ENCODE measurements at places on chromosomes 7 and 10. TPM values are rescaled to one million over a fixed set of nuclear protein-coding genes. Genes with fewer than 3 reads are reported as not detected.
A peak's percentile ranks its signal among the peaks of the same experiment; 100 is the strongest.

- H3K4me1 ChIP-seq = peaks cover 18% of the 10 kb centered on the region
- no peaks in the 10 kb centered on the region for H3K36me3 ChIP-seq
- no peak for DNase-seq
Observed at GRCh38 chr10:33796680-33797079, 462.2 kb upstream of the NRP1 start.

DNA sequence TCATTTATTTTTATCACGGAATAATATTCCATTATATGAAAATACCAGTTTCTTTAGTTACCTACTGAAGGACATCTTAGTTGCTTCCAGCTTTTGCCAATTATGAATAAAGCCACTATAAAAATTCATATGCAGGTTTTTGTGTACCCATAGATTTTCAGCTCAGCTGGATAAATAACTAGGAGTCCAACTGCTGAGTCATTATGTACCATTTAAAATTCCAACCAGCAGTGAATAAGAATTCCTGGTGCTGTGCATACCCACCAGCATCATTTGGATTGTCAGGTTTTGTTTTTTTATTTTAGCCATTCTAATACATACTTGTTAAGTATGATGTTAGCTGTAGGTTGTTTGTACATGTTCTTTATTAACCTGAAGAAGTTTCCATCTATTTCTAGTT, 14.5 kb downstream of the FAM24B start:
- H3K27me3 ChIP-seq = no peaks in the 10 kb centered on the region
- no peak overlapping the region for H3K4me3 ChIP-seq
- H3K36me3 ChIP-seq = peaks cover 2% of the 10 kb centered on the region
- H3K4me1 ChIP-seq = no peaks in the 10 kb centered on the region

DNA sequence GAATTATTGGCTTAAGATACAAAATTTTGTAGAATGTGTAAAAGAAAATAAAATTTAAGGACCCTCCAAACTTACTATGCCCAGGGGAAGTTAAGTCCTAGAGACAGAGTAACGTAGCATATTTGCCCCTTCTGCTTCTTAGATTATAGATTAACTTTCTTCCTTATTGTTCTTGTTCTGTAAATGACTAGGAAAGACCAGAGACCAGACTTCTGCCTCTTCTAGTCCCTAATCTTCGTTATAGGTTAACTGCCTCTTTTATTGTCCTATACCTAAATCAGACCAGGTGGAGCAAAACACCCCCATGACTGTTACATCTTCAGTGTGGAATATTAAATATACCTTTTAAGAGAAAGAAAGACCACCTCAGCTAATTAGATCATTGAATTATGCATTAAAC, 160.5 kb downstream of the PHTF2 start:
- no peak overlapping the region for H3K27ac ChIP-seq

DNA sequence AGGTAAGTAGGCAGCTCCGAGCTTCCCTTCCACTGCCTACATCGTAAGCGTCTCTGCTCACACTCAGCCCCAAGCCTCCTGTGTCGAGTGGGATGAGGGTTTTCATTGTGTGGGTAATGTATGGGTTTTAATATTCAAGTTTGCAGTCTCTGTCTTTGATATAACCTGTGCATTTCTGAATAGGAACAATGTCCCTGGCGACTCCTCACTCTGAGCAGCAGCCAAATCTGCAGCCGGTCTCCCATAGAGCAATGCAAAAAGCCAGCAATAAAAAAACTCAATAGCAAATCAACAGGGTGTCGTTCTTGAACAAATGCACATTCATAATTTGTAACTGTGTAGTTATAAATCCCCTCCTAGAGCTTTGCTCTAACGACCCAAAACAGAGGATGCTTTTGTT, 33.4 kb downstream of the PPP1R17 start:
- H3K4me3 ChIP-seq = no peak overlapping the region
- DNase-seq = no peak
- H3K27me3 ChIP-seq = no peaks in the 10 kb centered on the region
- no peaks in the 10 kb centered on the region for H3K36me3 ChIP-seq

DNA sequence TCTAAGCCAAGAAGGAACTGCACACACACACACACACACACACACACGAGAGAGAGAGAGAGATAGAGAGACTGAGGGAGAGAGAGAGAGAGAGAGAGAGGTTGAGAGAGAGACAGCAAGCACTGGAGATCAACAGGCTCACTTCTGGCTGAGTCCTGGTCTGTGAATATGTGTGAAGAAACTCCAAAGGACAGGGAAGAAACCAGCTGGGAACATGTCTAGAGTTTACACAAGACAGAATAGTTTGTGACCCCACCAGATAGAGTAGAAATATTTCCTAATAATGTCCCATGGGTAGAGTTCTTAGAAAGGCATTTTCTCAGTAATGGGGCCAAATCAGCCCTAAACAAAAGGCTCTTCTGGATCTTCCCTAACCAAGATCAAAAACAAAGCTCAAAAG, 155.5 kb upstream of the IGFBP3 start:
- H3K4me3 ChIP-seq = no peak overlapping the region
- H3K4me1 ChIP-seq = no peaks in the 10 kb centered on the region
- H3K27ac ChIP-seq = no peak overlapping the region

DNA sequence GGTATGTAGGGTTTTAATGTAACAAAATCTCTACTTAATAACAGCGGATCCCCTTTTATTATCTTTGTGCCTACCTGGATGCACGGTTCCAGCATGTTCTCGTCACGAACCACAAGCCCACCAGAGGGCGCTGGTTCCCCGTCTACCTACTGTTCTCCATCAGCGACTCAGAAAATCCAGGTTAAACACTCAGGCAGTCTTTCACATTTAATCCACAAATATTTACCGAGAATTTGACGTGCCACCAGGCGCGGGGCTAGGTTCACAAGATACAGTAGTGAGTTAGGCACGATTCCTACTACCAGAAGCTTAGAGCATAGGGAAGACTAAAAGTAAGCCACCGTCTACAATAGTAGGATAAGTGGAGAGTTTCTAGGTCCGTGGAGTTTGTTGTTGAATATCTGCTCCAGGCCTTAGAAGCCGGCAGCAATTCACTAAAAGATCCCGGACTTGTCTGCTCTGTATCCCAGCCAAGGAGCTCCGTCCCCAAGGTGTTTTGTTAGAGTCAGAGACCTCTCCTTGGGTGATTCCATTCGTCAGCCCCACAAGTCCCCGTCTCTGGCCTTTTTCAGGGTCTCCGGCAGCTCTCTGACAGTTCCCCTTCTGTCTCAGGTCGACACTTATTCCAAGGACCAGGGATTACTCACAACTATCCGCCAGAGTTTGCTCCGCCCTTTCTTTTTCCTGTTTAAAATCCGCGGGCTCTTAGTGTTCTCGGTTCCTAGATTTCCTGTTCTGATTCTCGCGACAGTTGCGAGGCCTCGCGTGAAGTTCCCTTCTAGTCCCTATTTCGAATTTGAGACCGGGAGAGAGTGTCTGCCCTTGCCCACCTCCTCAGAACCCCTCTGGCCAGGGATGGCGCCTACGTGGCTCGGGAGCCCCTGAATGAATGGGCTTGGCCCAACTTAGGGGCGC, 1.5 kb upstream of the KAZALD1 start:
- H3K4me3 ChIP-seq = peak overlapping the region; percentile 96
- peak overlapping the region; percentile 97 for H3K27ac ChIP-seq
- DNase-seq = peak; percentile 78
- H3K4me1 ChIP-seq = peaks cover 14% of the 10 kb centered on the region
- peaks cover 29% of the 10 kb centered on the region for H3K27me3 ChIP-seq
- no peaks in the 10 kb centered on the region for H3K36me3 ChIP-seq

DNA sequence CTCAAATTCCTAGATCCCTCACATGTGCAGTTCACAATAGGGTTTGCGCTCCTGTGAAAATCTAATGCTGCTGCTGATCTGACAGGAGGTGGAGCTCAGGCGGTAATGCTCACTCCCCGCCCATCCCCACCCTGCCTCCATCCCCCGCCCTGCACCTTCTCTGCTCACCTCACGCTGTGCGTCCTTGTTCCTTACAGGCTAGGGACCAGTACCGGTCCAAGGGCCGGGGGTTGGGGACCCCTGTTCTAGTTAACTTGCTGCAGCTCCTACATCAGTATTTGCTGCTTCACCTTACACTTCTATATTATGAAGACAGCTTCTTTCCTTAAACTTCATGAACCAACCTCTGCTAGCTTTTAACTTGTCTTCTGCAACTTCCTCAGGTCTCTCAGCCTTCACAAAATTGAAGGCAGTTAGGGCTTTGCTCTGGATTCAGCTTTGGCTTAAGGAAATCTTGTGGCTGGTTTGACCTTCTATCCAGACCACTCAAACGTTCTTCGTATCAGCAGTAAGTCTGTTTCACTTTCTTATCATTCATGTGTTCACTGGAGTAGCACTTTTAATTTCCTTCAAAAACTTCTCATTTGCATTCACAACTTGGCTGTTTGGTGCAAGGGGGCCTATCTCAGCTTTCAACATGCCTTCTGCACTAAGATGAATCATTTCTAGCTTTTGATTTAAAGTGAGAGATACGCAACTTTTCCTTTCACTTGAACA, 1.7 kb upstream of the TNKS2 start:
- H3K27ac ChIP-seq = peak overlapping the region; percentile 98
- H3K27me3 ChIP-seq = no peaks in the 10 kb centered on the region
- peaks cover 34% of the 10 kb centered on the region for H3K4me1 ChIP-seq
- DNase-seq = no peak
- H3K4me3 ChIP-seq = peak overlapping the region; percentile 96
- H3K36me3 ChIP-seq = peaks cover 2% of the 10 kb centered on the region

DNA sequence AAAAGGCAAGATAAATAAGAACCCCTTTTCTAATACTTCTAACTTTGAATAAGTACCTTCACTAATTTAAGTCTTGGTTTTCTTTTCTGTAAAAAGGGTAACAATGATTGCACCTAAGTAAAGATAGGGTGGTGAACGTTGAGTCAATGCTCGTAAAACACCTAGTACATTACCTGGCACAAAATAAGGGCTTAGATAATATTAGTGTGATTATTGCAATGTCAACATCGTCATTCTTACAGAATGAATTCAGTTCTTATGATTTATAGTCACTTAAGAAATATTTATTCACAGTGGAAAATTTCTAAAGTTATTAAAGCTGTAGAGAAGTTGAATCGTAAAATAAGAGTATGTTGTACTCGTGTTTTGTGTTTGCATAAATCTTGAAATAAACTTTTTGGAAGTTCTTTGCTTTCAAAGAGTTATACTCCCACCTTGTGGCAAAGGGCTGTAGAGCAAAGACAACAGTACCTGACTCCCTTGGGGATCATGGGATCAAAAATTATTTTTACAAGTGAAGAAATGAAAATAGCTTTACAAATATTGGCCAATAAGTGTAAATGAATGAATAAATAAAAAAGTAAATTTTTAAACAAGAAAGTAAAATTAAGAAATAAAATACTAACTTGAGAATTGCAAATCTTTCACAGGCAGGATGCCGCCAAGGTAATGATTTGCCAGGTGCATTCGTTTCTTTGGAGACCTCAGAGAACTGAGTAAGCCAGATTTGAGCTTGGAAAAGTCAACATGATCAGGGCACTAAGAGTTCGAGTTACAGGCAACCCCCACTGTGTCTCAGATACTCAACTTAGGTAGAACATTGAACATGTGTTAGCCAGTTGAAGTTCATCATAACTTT, 285.8 kb upstream of the CACNA2D1 start:
- H3K27ac ChIP-seq = no peak overlapping the region
- H3K4me3 ChIP-seq = no peak overlapping the region
- H3K36me3 ChIP-seq = no peaks in the 10 kb centered on the region
- DNase-seq = no peak

DNA sequence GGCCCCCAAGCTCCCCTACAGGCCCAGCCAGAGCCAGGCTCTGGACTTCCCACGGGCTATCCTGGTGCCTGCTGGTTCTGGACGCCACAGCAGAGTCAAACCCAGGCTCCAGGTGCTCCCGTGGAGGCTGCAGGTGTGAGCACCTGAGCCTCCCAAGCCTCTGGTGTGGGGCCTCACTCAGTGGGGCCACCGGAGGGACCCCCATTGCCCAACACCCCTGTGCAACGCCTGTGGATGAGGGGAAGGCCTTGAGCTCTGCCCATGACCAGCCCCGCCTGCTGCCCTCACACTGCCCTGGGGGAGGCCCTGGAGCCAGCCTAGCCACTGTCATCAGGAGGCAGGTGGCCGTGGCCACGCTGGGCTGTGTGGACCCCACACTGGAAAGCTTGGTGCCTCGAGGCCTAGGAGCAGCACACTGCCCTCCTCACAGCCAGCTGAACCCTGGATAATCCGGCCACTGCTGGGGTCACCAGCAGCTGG, 229.3 kb downstream of the MAD1L1 start:
- H3K27me3 ChIP-seq = no peaks in the 10 kb centered on the region
- H3K4me1 ChIP-seq = no peaks in the 10 kb centered on the region
- no peak overlapping the region for H3K4me3 ChIP-seq
- H3K27ac ChIP-seq = no peak overlapping the region
- DNase-seq = no peak

DNA sequence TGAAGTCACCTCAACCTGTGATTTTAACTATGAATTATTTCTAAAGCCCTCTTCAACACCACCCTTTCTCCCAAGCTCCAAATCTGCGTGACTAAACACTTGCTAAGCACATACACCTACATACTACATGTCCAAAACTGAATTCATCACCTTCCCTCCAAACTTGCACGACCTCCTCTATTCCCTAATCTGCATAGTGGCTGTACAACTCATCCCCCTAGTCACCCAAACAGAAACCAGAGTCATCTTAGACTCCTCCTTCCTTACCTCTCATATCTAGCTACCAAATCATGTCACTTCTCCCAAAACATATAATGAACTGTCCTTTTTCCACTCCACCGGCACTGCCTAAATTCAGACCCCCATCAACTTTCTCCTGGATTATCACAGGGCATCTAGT, 16.2 kb downstream of the ARHGAP21 start:
- no peak overlapping the region for H3K27ac ChIP-seq
- peaks cover 9% of the 10 kb centered on the region for H3K4me1 ChIP-seq
- H3K4me3 ChIP-seq = no peak overlapping the region
- peaks cover 1% of the 10 kb centered on the region for H3K36me3 ChIP-seq
- H3K27me3 ChIP-seq = no peaks in the 10 kb centered on the region

- H3K27ac ChIP-seq = no peak overlapping the region
- H3K4me1 ChIP-seq = peaks cover 6% of the 10 kb centered on the region
- peaks cover 32% of the 10 kb centered on the region for H3K27me3 ChIP-seq
- H3K36me3 ChIP-seq = no peaks in the 10 kb centered on the region
- peak overlapping the region; percentile 77 for H3K4me3 ChIP-seq
Observed at GRCh38 chr7:142855756-142856564, 1.1 kb downstream of the EPHB6 start.

GIMAP4 gene
- not detected for total RNA-seq

RBM20 gene
- total RNA-seq = 2.7 TPM

GTPBP10 gene
- 25.1 TPM for total RNA-seq

UTF1 gene
- total RNA-seq = not detected

HMX3 gene
- total RNA-seq = not detected

OR2A12 gene
- total RNA-seq = not detected

Data from progenitor cell of endocrine pancreas (in vitro differentiated cells).